Stimulated activated CD4-positive, alpha-beta T cell treated with anti-CD3 and anti-CD28 coated beads, Interleukin-4, amount 100 ng/mL, for 1 hour (primary cell): ENCODE measurements at places on chromosomes 3 and 15.
A peak's percentile ranks its signal among the peaks of the same experiment; 100 is the strongest.

DNA sequence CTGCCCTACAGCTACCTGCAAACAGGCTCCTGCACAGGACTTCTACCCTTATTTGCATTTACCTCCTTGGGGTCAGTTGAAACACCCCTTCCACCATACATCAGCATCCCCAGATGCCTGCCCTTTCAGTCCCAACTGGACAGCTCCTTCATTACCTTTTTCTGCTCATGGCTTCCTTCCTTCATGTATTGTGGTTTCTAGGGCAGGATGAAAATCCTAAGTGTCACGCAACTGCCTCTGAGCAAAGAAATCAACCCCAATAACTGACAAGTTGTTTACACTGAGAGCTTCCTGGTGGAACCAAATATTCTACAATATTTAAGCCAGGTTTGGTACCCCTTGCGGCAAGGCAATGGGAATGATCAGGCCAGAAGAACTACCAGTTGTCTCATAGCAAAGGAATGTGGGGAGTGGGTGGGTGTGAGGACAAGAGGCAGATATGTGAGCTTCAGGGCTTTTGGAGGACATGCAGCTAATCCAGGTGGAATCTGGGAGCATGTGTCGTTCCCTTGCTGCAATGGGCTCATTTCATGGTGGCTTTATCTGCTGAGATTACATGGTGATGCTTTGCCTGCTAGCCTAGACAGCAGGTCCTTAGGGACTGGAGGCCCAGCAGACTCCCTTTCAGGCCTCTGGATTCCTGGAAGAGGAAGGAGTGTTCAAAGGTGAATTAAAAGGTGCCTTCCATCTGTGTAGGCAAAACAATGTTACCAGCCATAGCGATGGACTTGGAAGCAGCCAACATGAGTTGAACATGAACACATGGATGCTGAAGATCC, 34.9 kb downstream of the PPCDC start:
- DNase-seq, result no peak

DNA sequence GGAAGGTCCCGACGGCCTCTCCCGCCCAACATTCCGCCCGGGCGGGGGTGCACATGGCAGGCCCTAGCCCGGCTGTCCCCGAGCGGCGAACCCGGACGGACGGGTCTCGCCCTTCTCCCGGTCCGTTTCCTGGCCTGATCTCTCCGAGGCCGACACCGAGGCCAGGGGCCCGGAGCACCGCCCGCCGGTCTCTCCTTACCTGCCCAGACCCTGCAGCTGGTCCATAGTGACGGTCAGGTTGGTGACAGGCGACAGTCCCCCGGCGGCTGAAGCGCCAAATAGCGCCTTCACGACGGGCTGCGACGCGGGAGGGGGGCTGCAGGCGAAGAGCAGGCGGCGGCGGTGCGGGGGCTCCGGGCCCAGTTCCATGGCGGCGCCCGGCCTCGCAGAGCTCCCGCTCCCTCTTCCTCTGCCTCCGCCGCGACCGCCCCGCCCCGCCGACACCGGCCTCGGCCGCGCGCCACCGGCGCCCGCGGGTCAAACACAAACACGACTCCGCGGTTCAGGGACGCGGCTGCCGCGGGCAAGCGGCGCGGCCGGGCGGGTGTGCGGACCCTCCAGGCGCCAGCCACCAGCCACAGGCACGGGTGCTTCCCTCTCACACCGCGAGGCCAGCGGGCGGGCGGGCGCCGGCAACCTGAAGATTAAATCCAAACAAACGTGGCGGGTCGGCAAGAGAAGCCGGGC, 495 bp downstream of the CDC25A start:
- DNase-seq, result peak; percentile 30

GRCh38 chr15:90266061-90266431, 574 bp downstream of the NGRN start:
- peak; percentile 50 for DNase-seq

GRCh38 chr3:17844236-17844635, 101.8 kb upstream of the TBC1D5 start:
- no peak for DNase-seq

DNA sequence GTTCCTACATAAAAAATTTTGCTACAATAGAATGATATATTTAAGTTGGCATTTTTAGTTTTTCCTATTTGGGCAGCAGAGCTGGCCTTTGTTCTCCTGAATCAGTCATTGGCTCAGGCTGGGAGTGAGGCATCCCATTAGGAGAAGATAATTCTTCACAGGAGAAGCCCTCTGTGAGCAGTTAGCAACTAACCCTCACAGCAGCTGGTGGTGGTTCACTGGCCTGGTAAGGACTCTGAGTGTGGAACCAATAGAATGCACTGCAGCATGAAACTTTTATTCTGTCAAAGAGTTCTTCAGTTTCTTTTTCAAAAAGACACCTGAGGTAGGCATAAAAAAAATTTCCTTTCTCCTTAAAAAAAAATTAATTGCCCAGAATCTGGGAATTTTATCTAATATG, 562.6 kb downstream of the ZNF385D start:
- DNase-seq, result no peak

GRCh38 chr3:135213822-135214221, 418.8 kb downstream of the EPHB1 start:
- DNase-seq, result no peak

DNA sequence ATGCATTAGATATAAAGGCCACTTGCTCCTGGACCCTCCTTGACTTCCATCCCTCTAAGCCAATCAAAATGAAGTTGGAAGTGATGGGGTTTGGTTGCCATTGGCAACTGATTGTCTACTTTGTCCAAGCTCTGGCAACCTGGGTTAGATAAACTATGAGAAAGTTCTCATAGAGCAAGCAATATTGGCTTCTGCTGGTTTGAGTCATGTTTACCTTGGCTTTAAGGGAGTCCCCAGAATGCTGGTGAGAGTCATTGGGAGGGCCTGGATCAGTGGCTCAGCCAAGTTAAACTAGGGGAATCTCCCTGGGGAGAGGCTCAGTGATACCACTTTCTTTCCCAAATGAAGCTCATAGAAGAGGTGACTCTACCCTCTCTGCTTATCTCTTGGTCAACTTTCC, 176.3 kb upstream of the ROPN1 start:
- DNase-seq, result no peak
